Sciatic nerve (tissue), 2 donors: ENCODE measurements at places on chromosomes 7 and 10. TPM values are rescaled to one million over a fixed set of nuclear protein-coding genes. Genes with fewer than 3 reads are reported as not detected.
A peak's percentile ranks its signal among the peaks of the same experiment; 100 is the strongest.

GRCh38 chr7:47253650-47254080 lies 328.2 kb downstream of the TNS3 start:
- no peak for DNase-seq

DNA sequence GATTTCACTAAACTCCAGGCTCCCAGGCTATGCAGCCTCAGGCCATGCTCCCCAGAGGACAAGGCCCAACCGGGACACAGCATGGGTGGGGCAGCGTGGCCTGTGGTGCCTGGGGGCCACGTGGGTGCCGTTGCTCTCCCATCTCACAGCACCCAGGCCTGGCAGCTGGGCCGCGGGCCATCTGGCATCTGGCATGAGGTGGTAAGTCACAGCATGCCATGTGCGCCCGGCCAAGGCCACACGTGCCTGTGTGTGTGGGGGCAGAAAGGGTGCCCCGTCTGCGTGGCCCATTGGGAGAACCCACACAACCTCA lies 204.1 kb downstream of the EBF3 start:
- DNase-seq, result peak; percentile 39

- DNase-seq, result no peak
Measured at GRCh38 chr7:135217645-135218509, 6.6 kb upstream of the WDR91 start.

DNA sequence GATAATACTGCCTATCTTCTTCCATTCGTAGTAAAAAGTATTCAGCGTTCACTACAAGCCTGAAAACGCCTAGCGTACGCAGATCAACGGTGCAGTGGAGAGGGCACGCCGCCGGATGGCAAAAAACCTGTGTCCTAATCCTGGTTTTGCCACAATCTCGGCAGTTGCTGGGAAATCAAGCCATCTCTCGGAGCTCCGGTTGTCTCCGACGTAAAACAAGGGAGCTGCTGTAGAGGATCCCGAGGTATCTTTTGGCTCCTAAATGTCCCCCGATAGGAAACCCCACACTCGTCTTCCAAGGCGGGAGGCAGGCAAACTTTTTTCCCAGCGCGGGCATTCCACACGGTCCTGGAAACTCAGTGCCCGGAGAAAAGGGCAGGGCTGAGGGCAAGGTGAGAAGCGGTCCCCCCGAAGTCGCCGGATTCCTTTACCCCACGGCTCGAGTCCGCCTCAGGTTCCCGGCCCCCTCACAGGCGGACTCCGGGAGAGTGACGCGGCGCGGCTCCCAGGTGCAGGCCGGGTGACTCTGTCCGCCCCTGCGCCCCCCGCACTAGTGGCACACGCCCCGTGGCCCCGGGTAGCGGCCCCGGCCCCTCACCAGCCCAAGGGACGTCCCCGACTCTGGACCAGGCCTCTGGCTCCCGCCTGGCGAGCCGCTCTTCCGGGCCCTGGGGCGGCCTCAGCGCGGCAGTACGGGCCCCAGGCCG lies 649 bp downstream of the IDE start:
- no peak for DNase-seq

- DNase-seq, result no peak
Measured at GRCh38 chr10:5595591-5595990, 70.8 kb downstream of the ASB13 start.

DNA sequence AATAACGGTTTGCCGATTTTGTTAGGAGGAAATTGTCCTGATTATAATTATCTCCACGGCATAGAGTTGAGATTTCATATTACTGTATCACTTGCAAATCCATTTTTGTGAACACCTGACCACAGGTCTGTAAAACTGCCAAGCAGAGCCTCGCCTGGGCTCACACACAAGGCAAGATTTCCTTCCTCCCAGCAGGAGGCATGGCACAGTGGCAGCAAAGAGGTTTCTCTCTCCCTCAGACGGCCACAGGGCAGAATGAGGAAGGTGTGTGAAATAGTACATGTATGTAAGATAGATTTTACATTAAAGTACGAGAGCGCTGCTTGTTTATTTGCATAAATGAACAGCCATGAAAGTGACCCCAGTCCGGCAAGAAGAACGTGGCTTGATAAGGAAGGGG lies 130.1 kb downstream of the CELF2 start:
- no peak for DNase-seq

MBL2 gene
- total RNA-seq, result not detected

DNA sequence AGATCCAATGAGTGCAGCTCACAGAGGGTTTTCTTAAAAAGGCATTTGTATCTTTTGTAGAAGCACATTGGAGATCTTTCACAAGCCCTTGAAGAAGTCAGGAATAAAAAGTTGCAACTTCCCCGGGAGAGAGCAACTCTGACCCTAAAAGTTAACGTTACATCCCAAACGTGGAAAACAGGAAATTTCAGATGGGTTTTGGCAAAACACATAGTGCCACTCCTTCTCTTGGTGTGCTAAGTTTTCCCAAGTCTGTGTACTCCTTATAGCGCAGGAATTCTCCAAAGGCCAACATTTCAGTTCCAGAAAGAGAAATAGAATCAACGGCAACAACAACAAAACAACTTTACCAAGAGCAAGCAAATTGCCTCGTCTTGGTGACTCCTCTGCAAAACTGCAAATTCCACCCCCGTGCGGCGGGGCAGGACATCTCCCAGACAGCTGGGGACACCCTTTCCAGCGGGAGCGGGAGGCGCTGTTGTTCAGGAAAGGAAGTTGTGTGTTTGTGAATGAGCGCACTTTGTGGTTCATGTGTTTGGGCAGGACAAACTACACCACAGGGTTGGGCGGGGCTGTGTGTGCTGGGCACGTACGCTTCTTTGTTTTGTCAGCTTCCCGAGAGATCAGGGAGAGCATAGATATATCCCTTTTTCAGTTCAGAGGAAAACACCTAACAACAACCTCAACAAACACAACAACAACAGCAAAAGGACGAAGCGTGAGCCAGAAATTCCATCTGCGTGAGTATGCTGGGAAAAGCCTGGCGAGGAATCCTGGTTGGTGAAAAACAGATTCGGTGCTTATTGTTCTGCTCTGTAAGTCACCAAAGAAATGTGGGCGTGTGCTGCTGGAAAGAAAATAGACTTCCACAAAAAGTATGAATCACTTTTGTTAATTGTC lies 294.7 kb upstream of the PITRM1 start:
- DNase-seq, result peak; percentile 89

DNA sequence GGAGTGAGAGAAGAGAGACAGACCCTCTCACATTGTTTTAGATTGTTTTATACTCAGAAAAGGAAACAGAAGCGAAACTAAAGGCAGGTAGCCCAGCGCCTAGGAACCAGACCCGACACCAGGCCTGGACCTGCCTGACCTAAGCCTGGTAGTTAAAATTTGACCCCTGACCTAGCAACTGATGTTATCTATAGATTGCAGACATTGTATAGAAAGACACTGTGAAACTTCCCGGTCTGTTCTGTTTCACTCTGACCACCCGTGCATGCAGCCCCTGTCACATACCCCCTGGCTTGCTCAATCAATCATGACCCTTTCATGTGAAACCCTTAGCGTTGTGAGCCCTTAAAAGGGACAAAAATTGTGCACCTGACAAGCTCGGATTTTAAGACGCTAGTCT lies 31.6 kb downstream of the VIPR2 start:
- DNase-seq, result no peak

DNA sequence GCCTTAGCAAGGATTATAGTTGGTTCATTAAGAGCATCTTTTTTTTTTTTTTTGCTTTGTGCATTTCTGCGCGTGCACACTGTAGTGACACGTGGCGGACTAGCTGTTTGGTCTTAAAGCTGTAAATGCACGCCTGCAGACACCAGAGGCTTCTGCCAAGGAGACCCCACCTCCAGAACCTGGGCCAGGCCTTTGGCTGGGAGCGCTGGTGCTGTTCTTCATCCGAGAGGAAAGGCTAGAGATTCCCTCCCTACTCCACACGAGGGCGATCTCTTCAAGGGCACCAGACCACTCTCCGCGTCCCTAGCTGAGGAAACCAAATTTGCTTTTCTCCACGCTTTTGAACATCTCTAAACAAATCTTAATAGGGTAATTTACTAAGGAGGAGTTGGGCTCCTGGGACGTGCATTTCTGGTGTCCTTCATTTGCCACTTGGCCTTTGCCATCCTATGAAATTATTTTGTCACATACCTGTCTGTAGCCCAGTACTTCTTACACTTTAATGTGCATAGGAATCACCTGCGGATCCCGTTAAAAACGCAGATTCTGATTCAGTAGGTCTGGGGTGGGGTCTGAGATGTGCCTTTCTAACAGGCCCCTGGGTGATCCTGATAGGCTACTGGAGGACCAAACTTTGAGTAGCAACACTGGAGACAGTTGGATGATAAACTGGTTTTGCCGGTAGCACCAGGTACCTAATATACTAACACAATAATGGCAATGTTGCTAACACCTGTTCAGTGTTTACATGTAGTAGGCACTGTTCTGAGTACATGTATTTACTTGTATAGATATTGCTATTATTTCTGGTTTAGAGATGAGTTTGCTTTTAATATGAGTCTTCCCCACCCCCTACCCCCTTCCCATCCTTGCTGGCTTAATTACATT lies 1.3 kb upstream of the SLC26A5 start:
- DNase-seq, result peak; percentile 56

- no peak for DNase-seq
Measured at GRCh38 chr10:124083740-124084397, 9.5 kb downstream of the CHST15 start.

DNA sequence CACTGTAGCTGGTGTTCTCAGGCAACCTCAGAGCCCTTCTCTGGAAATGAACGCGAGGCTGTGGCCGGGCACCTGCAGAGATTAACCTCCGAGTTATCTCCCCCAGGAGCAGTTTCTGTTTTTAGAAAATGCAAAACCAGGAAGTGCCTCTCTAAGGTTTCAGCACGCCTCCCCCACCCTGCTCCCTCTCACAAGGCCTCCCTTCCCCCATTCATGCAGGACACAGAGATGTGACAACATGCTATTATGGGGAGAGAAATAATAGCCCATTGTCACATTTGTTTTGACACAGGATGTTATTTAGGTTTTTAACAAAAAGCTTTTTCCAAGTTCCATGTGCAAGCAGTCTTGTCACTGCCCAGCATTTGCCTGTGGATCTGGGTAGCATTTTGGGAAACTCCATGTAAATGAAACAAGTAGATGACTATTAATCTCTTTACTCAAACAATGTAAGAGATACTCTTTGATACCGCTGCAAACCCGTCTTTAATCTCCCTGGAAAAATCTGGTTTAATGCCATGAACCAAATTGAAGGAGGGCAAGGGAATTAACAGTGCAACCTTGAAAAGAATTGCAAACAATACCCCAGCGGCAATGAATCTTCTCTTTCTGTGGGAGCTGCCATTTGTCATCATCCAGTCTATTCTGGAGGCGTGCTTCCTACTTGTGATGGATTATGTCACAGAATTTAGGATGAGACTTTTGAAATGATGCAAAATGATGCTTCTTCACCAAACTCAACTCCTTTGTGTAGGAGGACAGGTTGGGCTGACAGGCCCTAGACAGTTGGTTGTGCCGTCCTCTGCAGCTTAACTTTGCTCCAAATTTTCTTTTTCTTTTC lies 86.5 kb upstream of the NMT2 start:
- no peak for DNase-seq

GRCh38 chr7:94056796-94057207 lies 52.6 kb upstream of the BET1 start:
- DNase-seq, result no peak

ZNF467 gene
- 10.1 TPM for total RNA-seq

DNA sequence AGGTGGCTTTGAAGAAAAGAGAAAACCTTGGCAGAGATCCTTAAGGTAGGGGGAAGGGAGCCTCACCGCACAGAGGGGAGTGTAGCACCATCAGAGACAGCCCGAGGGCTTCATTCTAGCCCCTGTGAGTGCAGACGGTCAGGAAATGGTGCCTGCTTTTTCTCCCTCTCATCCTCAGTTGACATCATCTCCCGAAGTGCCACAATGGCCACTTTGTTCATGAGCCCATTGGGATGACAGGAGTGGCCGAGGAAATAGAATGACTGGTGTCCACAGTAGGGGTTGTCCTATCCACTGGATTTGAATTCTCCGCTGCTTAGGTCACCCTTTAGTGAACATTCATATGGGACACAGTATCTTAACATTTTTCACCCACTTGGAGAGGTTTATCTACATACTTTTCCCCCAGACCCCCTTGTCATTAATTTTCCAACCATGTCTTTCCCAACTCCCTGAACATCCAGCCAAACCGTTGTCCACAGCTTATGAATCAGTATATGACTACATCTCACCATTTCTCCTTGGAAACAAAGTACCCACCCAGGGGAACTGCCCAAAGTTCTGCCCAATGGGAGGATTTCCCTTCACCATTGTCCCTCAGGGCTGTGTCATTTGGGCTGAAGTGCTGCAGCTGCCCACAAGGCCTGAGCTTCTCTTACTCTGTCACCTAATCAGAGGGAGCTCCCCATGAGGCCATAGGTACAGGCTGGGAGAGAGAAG lies 108.8 kb downstream of the ADCY1 start:
- DNase-seq, result peak; percentile 23
